ENCODE measurements at places on chromosomes 1 and 21.

- DNase-seq: no peak
Measured at GRCh38 chr1:235648407-235648907, 1.1 kb downstream of the GNG4 start.

DNA sequence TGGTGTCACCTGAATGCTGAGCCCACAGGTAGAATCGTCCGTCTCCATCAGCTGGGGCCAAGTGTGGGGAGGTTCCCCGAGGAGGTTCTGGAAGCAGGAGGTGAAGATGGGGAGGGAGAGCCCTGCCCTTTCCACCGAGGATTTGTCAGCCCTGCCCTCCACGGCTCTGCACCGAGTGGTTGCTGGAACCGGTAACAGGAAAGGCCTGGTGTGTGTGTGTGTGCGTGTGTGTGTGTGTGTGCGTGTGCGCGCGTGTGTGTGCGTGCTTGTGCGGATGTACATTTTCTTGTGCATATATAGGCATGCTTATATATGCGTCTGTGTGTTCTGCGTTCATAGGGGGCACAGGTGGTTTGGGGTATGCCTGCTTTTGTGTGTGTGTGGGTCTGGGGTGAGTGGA is 3.5 kb downstream of the NBL1 start:
- DNase-seq: no peak

DNA sequence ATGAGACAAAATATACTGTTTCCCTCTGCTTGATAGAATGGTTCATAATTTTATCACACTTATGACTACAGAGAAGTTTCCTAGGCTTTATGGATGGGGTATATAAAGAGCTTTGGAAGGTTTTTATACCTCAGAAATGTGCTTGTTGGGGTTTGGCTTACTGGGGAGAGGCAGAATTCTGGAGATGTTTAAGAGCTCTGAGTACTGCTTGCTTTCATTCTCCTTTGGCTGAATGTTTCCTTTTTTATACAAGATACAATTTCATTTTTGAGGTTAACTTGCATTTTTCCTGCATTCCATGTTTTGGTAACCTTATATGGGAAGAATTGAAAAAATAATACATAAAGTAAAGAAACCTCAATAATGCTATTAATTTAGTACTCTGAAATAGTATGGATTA is 157.7 kb upstream of the COL11A1 start:
- DNase-seq: no peak

GRCh38 chr1:221241157-221241556 is 361.9 kb downstream of the HLX start:
- DNase-seq: no peak

DNA sequence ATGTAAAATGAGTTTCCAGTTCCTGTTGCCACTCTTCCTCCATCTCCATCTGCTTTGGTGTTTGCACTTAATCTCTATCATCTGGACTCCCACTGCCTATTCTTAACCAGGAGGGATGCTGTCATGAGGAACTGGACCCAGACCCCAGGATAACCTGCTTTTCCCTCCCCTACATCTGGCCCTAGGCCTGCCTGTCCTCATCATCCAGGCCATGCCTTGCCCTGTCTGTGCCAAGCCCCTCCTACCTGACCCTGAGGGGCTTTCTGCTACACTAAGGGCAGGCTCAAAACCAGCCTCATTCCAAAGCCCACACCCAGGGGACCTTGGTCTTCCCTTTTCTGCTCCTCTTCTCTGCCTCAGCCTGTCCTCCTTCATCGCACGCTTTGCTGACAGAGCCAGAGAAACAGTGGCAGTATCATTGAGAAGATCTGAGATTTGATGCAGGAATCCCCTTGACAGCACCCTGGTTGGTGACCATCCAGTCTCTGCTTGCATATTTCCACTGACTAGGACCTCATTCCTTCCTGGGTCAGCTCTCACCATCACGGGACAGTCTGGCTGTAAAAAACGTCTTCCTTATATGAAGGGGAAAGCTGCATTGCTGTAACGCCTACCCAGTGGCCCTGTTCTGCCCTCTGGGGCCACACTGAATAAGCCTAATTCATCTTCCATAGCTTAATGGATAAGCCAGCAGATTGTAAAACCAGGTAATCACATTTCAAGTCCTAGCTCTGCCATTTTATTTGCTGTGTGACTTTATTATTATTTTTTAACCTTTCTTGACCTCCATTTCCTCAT is 38.8 kb downstream of the PLXNA2 start:
- DNase-seq: no peak

DNA sequence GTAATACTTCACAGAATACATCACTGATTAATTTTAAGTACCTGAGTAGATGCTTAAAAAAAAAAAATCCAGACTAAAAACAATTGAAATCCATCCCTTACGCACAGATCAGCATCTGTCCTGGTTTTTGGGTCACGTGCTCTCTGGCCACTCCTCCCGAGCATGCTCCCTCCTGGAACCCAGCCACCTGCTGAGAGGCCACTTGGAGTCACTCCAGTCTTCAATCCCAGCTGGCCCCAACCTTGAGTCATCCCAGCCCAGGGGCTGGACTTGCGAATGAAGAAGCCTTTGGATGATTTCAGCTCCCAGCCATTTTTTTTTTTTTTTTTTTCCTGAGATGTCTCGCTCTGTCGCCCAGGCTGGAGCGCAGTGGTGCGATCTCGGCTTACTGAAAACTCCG is 8.9 kb downstream of the MAP1LC3C start:
- peak; percentile 77 for DNase-seq

DNA sequence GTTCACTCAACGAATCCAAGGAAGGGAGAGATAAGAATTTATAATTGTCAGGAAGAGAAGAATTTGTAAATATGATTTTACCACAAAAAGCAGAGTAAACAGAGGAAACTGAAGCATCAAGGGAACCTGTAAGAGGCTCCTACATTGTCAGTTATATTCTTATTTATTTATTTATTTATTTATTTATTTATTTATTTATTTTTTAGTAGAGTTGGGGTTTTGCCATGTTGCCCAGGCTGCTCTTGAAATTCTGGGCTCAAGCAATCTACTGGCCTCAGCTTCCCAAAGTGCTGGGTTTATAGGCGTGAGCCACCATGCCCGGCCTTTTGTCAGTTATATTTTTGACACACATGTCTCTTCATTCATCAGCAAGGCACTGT is 47.1 kb downstream of the FCRL3 start:
- no peak for DNase-seq

- DNase-seq: no peak
Measured at GRCh38 chr1:63723602-63724001, 50.2 kb upstream of the ROR1 start.

DNA sequence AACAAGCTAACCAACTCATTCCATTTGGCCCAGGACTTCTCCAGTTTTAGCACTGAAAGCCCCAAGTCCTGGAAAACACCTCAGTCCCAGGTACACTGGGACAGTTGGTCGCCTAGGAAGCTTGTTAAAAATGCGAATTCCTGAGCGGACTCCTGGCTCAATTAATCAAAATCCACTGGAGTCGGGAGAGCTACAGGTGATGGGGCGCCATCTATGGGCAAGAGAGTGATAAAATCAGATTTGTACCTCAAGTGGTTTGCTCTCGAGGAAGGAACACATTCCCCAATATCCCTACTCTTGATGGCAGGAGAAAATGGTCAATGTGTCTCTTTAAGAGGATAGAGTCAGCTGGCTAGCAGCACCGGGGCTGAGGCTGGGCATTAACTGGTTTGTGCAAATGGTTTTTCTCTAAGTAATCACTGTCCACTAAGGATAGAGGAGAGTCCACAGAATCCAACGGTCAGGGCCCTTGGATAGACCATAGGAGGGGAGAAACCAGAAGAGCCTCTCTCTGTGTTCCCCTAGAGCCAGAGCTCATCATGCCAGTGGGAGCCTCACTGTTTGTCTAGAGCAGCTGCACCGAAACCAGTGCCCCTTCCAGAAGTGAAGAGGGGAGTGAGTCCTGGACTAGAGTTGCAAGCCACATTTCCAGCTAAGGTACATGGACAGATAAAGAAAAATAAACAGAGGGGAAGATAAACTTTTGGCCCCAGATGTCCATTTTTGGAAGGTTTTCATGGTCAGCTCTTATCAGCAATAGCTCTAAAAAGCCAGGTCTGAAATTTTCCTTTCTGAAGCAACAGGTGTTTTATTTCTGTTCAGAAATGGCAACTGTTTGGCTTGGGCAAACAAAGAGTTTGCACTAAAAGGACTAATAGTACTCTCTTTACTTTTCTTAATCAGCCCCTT is 148.5 kb downstream of the TENT5C start:
- DNase-seq: no peak

GRCh38 chr1:86775395-86775794 is 71.0 kb downstream of the SH3GLB1 start:
- DNase-seq: no peak

- no peak for DNase-seq
Measured at GRCh38 chr1:117110774-117111173, 10.8 kb downstream of the TRIM45 start.

GRCh38 chr21:36909423-36909822 is 57.0 kb downstream of the HLCS start:
- no peak for DNase-seq

- DNase-seq: no peak
Measured at GRCh38 chr1:214224611-214225354, 56.2 kb upstream of the SMYD2 start.

DNA sequence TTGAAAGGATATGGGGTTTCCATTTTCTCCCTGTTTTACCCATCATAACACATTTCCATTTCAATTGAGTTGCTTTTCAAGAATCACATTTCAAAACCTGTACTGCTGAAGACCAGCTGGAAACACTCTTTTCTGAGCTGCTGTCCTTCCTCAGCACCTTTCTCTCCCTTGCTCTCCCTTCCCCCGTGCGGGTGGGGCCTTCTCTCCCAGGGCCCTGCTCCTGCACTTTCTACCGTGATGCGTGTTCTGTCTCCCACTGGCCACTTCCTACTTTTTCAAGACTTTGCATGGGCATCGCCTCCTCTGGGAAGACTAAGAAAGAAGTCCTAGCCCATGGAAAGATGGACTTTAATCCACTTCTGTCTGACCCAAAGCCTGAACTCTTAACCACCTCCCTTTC is 390.4 kb downstream of the PTPRU start:
- DNase-seq: no peak

DNA sequence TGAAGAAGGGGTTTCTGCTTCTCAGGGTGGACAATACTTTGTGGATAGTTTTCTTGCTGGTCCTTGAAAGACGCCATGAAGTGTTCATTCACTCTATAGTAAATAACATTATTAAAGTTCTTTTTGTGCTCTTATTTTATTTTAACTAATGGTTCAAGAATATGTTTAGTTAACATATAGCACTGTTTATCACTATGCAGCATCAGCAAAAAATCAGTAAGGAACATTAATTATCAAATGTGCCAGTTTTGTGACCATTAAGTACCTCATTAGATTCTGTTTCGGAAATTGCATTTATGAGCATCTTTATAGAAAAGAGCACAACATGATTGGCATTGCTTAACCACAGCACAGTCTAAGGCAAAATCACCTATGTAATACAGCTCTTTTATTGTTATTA is 385.6 kb downstream of the LMO4 start:
- DNase-seq: no peak

DNA sequence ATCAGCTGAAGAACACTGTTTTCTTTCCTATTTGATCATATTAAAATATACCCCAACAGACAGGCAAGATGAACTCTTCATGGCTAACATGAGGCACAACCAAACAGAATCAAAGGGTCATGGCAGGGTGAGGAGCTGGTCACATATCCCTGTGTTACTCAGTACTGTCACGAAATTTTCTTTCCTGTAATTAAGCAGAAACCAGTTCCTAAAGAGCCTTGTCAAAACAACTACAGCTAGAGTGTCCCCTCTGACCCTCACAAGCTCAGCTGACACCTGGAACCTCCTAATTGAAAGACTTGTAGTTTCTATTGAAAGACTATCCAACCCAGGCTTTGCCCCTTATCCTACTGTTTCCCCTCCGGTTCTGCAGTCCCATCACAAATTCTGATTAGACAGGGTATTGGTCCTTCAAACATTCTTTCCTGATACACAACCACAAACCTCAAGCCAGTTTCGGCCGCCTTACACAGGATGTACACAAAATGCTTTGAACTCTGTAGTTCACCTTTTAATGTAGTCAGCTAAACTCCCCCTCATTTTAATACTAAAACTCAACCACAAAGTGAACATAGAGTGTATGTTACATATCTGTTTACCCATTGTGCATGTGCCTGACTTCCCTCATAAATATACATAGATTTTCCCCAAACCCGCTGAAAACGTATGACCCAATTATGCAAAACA is 651.9 kb downstream of the MRPL39 start:
- DNase-seq: no peak

DNA sequence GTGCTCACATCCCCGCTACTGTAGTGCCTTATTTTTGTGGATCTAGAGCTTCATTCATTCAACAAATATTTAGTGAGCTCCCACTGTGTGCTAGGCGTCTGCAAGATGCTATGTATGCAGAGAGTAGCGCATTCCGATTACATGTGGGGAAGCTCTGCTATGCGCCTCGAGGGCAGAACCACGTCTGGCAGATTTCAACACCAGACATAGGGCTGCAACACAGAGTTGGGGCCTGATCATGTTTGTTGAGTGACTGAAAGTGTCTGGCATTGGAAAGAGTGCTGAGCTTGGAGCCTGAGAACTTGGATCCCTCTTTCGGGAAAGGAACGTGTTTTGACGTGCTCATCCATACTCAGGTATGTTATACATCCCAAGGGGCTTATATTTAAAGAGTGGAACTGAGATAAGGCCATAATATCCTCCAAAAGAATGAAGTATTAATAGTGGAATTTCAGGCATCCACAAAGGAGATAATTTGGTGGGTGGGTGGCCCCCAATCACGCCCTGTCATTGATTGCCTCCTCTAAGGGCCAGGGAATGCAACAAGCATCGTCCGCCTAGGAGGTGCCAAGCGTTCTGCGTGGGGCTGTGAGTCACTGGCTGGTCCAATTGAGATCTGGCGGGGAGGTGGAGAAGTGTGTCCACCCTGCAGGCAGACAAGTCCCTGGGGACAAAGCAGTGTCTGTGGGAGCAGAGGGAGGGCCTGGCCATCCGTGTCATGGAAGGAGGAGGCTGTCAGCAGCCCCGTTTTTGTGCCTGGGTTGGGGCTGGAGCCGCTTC is 62.8 kb upstream of the ZBTB40 start:
- DNase-seq: no peak

DNA sequence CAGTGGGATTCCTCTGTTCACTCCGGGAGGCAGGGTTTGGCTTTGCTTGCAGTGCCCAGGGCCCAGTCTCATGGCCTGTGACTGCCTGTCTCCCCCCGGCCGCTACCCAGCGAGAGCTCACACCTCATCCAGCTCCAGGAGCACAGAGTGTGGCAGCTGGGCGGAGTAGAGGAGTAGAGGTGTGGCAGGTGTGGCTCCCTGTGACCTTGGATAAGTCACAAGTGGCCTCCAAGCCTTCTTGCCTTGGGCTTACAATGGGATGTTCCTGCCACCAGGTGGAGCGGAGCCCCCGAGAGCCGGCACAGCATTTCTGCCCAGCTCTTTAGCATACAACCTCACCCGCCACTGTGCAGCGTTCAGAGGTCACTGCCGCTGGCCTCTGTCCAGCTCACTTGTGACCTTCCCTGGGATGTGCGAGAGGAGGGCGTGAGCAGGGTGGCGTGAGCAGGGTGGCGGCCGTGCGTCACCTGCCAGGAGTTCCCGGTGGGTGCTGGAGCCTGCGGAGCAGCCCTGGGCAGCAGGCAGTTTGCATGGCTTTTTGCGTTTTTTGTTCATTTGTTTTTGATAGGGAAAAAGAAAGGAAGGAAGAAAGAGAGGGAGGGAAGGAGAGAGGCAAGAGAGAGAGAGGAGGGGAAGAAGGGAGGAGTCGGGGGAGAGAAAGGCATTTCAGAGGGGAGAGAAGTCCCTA is 42.4 kb downstream of the CRYAA start:
- DNase-seq: peak; percentile 52

GRCh38 chr1:228352677-228353481 is 53.8 kb downstream of the TRIM11 start:
- DNase-seq: no peak

Data from coronary artery (tissue), 2 donors.